ENCODE measurements at places on chromosomes 1 and 21. TPM values are rescaled to one million over a fixed set of nuclear protein-coding genes. Genes with fewer than 3 reads are reported as not detected.

NFIA gene
- 36.6 TPM for total RNA-seq

DNA sequence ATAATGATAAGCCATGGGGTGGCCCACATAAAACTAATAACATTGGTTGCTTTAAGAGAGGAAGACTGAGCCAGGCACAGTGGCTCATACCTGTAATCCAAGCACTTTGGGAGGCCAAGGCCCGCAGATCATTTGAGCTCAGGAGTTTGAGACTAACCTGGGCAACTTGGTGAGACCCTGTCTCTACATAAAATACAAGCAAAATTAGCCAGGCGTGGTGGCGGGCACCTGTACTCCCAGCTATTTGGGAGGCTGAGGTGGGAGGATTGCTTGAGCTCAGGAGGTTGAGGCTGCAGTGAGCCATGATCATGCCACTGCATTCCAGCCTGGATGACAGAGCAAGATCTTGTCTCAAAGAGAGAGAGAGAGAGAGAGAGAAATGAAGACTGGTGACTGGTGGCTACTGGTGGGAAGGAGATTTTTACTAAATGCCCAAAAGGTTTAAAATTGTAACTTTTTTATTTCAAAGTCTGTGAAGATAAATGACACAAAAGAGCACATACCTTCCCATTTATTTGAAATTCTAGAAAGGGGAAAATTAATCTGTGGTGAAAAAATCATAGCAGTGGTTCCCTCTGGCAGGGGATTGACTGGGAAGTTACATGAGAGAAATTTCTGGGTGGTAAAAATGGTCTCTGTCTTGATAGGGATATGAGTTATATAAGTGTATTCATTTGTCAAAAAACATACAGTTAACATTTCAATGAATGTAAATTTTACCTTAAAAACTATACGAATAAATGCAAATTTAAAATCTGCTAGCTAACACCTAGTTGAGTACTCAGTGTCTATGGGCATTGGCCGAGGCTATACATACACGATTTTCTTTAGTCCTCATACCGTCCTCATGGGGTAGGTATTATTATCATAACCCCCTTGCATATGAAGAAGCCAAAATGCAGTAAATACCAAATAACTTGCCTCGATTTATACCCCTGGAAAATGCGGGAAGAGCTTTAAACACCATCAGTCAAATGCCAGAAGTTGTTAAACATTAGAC lies 2.2 kb upstream of the NBPF1 start:
- H3K4me1 ChIP-seq, result peaks cover 27% of the 10 kb centered on the region
- DNase-seq, result peak; percentile 75

DNA sequence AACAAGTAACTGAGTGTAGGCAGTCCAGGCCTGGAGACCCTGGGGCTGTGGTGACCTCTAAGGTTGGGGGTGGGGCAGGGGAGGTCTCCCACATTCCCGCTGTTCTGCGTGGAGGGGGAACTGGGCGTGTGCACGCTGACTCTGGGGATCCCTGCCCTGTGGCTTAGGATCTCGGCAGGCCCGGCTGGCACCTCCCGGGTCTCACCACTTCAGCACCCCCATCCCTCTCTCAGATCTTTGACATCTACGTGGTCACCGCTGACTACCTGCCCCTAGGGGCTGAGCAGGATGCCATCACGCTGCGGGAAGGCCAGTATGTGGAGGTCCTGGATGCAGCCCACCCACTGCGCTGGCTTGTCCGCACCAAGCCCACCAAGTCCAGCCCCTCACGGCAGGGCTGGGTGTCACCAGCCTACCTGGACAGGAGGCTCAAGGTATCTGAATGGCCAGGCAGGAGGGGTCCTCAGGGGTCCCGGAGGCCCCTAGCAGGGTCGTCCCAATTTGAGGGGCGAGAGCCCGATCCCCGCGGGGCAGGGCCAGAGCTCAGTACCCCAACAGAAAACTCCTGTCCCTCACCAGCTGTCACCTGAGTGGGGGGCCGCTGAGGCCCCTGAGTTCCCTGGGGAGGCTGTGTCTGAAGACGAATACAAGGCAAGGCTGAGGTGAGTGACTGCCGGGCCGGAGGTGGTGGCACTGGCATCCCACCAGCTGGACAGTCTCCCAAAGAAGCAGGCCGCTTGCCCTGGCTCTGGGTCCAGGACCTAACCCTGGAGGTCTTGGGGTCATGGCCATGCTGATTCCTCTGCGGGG lies 68.7 kb downstream of the TRIM11 start:
- H3K4me3 ChIP-seq, result no peak overlapping the region
- no peaks in the 10 kb centered on the region for H3K27me3 ChIP-seq
- peaks cover 38% of the 10 kb centered on the region for H3K36me3 ChIP-seq
- no peaks in the 10 kb centered on the region for H3K4me1 ChIP-seq
- DNase-seq, result peak; percentile 58

DNA sequence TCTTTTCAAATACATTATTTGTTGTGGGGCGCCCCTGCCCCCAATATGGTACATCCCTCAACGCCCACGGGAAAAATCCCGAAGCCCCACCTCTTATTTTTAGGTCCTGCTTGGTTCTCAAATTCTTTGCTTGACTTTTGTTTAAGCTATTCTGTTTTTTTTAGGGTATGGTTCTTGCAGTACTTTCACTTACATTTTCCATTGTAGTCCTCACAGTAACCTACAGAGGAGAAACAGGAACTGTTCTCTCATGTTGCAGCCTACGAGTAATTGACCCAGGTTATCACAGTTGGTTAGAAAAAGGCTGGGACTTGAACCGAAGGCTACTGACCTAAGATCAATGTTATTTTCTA lies 697 bp upstream of the C21orf91 start:
- H3K27ac ChIP-seq, result peak overlapping the region; percentile 89
- no peaks in the 10 kb centered on the region for H3K27me3 ChIP-seq

DNA sequence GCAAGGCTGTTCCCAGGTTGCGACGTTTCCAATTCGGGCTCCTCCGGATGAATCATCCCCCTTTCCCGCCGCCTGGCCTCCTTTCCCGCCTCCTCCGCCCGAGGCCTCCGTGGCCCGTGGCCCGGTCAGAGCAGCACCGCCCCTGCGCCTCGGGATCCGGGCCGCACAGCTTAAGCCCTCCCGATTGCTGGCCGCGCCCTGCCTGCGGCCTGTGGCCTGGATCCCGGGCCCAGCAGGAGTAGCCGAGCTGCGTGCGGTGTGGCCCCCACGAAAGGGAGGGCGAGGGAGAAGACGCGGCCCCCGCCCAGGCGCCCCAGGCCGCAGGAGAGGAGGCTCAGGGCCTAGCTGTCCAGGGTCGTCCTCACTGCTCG lies 1.0 kb downstream of the TMEM200B start:
- peak overlapping the region; percentile 82 for H3K4me3 ChIP-seq
- H3K36me3 ChIP-seq, result no peaks in the 10 kb centered on the region
- peak overlapping the region; percentile 85 for H3K27ac ChIP-seq
- peaks cover 58% of the 10 kb centered on the region for H3K27me3 ChIP-seq
- peaks cover 48% of the 10 kb centered on the region for H3K4me1 ChIP-seq

- peak overlapping the region; percentile 12 for H3K27ac ChIP-seq
- H3K36me3 ChIP-seq, result peaks cover 29% of the 10 kb centered on the region
- H3K4me3 ChIP-seq, result no peak overlapping the region
- H3K27me3 ChIP-seq, result no peaks in the 10 kb centered on the region
- no peak for DNase-seq
These were observed 9.8 kb downstream of the MX2 start for GRCh38 chr21:41371685-41372030.
